Activated naive CD8-positive, alpha-beta T cell treated with anti-CD3 and anti-CD28 coated beads, Interleukin-2, amount 10 ng/mL, durations not matched to agents 7 days and 5 days (primary cell): ENCODE measurements at places on chromosomes 5 and 9. TPM values are rescaled to one million over a fixed set of nuclear protein-coding genes. Genes with fewer than 3 reads are reported as not detected.

- no peak for DNase-seq
These were observed 11.5 kb upstream of the PRRX2 start for GRCh38 chr9:129653823-129654553.

DNA sequence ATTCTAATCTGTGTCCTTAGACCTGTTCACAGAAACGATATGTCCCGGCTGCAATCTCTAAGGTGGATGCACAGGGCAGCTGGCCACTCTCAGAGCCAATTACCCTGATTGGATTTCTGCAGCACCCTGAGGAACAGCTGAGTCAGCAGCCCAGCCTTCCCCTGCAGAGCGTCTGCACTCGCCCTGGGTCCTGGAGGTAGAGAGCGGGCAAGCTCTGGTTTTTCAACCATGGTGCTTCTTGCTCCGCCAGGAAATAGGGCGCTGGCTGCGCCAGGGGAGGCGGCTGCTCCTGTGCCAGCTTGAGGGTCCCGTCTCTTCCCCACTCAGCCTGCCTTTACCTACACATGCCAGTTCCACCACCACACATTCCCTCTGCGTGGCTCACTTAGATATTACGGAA is 19.2 kb downstream of the NDUFS6 start:
- DNase-seq = no peak

DNA sequence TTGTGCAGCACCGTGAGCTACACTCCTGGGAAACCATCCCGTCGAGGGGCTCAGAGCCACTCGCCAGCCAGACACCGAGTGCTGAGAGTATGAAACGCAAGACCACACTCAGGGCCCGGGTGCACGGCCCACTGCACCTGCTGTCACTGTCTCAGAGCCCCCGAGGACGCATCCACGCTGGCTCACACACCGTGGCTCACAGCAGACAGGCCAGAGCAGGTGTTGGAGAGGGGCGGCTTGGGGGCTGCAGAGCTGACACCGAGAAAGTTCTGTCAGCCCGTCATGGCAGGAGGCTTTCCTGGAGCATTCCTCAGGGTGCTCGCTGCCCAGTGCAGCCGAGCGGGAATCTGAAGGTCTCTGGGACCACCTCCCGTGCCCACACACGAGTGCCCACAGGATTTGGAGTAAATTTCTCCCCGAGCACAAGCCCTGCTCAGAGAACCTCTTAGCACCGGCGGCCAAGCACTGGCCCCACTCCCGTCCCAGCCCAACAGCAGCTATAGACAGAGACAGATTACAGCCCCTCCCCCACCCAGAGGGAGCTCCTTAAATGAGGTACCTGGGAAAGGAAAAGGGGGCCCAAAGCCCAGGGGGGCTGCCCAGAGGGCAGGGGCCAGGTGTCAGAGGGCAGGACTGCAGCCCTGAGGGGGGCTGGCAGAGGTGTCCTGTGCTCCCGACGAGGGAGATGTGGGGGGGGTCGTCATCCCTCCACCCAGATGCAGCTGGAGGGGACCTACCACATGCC is 56.0 kb upstream of the SARDH start:
- no peak for DNase-seq

GRCh38 chr5:90911169-90911568 is 352.6 kb downstream of the ADGRV1 start:
- no peak for DNase-seq

DNA sequence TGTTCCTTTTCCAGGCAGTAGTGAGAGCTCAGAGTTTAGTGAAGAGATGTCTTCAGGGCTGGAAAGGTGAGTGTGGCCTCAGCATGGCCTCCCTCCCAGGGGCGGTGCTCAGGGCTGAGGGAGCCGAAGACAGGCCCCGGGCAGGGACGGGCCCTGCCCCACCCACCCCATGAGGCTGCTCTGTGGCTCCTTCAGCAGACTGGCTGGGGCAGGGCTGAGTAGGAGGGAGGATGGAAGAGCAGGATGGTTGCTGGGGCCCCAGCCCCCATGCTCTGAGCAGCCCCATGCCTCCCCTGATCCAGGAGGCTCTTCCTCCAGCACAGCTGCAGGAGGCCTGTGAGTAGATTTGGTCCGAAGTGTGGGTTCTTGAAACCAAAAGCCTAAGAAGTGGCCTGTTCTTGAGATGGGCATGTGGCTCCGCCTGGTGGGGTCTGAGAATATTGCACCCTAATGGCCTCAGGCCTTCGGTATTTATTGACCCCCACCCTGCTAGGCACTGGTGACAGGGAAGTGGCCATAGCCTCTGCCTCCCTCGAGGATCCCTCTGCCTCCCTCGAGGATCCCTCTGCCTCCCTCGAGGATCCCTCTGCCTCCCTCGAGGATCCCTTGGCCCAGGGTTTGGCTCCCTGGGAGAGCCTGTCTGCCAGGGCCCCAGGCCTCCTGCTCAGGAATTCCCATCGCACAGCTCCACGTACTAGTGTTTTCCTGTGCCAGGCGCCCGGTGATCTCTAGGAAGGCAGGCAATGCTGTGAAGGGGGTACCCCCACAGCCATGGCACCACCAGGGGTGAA is 65.4 kb upstream of the GARNL3 start:
- peak; percentile 81 for DNase-seq

- no peak for DNase-seq
These were observed 54.9 kb downstream of the RAD23B start for GRCh38 chr9:107337676-107338590.

DNA sequence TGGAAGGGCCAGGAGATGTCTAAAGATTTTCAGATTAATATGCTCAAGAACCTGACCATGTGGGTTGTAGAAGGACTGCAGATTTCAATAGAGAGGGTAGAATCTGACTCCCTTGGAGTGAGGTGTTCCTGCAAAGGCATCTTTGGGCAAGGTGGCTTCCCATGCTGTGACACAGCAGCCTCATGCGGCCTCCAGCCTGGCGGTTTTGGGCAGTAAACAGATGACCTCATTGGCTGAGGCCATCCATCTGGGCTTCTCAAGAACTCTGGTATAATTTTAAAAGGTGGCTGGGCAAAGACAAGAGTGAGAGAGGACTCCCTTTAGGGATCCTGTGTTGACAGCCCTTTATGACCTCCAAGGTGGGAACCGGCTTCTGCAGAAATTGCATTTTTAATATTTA is 90.3 kb upstream of the ERCC6L2 start:
- DNase-seq = no peak

GRCh38 chr9:71793386-71794105 is 25.2 kb upstream of the CEMIP2 start:
- DNase-seq = no peak

- peak; percentile 83 for DNase-seq
These were observed 45.9 kb downstream of the PRRT1B start for GRCh38 chr9:131590907-131591844.

DNA sequence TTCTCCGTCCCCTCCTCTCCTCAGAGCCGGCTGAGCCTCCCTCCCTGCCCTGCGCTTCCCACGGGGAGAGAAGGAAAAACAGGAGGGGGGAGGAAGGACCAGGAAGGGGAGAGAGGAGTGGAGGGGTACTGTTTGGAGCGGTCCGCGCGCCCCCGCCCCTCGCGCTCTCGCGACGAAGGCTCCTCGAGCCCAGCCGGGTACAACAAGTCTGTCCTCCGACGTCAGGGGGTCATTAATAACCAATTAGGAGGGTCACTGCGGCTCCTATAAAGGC is 480 bp upstream of the PRDM12 start:
- DNase-seq = no peak

- DNase-seq = no peak
These were observed 451.3 kb upstream of the KLF4 start for GRCh38 chr9:107940616-107941595.

DNA sequence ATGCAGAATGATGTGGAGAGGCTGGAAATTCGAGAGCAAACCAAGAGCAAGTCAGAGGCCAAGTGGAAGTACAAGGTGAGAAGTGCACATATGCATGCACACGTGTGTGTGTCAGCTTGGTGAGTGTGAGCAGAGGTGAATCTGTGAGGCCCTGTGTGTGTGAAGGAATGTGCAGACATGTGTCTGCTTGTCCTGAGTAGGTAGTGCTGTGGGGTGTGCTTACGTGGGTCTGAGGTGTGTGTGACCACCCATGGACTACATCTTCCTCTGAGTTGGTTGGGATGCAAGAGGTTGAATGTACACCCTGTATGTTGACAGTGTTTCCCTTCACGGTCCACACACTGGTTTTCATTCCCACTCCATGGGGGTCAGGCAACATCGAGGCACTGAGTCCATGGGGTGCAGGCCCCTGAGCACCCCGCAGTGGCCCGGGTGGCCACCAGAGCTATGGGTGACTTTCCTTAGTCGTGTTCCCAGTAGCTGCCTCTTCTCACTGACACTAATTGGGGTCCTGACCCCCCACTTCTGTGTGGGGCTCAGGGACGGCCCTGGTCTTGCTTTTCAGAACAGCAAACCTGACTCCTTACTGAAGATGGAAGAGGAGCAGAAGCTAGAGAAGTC is 86.7 kb downstream of the PHF2 start:
- peak; percentile 10 for DNase-seq

Gene GAS1
- total RNA-seq = 0.68 TPM

Gene NRG2
- not detected for total RNA-seq

Gene GPSM1
- 6.0 TPM for total RNA-seq

Gene KLF4
- total RNA-seq = 1.1 TPM

Gene MAST4
- 14.3 TPM for total RNA-seq

Gene NTRK2
- total RNA-seq = not detected

Gene NCS1
- total RNA-seq = 1.4 TPM
